ENCODE measurements at places on chromosomes 2 and 18.

- DNase-seq: no peak
Observed at GRCh38 chr2:211829725-211830124, 708.9 kb downstream of the ERBB4 start.

- DNase-seq: no peak
Observed at GRCh38 chr2:166499281-166499680, 5.2 kb upstream of the SCN7A start.

GRCh38 chr2:186273953-186274352 lies 212.1 kb upstream of the ZC3H15 start:
- no peak for DNase-seq

DNA sequence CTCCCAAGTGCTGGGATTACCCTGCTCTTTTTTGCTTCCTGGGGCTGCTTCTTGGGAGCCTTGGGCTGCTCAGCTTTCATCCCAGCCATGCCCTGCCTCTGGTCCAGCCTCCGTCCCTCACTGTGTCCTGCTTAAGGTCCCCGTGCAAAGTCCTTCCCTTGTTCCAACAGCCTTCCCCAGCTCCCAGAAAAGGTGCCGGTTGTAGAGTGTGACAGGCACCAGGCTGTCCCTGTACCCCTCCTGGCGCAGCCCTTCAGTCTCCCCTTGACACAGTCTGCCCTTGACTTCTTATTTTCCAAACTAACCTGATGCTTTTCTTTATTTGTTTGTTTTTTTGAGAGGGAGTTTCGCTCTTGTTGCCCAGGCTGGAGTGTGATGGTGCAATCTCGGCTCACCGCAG lies 20.1 kb upstream of the ALPI start:
- DNase-seq: peak; percentile 24

GRCh38 chr2:156896294-156896693 lies 361.2 kb upstream of the GALNT5 start:
- no peak for DNase-seq

DNA sequence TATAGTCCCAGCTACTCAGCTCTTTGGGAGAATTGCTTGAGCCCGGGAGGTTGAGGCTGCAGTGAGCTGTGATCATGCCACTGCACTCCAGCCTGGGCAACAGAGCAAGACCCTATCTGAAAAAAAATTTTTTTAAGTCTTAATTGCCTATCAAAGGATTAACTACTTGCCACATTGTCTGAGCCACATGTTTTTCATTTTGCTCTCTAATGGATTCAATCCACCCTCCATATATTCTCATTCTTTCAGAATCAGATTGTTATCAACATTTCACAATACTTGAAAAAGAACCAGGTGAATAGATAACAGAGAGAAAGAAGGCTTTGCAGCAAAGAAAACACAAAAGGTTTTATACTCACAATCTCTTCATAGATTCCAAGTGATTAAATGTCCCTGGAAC lies 61.0 kb downstream of the PXDN start:
- DNase-seq: no peak

- no peak for DNase-seq
Observed at GRCh38 chr2:127796389-127796788, 14.6 kb downstream of the WDR33 start.

DNA sequence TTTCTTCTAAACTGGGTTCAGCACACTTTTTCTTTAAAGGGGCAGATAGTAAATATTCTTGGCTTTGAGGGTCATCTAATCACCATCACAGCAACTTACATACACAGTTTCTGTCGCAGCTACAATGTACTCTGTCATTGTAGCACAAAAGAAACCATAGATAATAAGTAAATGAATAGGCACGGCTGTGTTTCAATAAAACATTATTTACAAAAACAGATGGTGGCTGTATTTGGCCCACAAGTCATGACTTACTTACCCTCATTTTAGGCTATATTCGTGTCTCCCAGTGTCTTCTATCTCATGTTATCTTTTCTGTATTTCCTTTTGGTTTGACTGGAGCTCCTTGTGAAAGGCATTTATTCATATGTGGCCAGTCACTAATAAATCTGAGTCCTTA lies 168.3 kb downstream of the MAP2 start:
- no peak for DNase-seq

- DNase-seq: no peak
Observed at GRCh38 chr2:86254576-86255538, 55.6 kb downstream of the MRPL35 start.

- peak; percentile 50 for DNase-seq
Observed at GRCh38 chr18:48345596-48345995, 63.6 kb downstream of the ZBTB7C start.

- no peak for DNase-seq
Observed at GRCh38 chr2:231185886-231186285, 12.5 kb upstream of the ARMC9 start.

DNA sequence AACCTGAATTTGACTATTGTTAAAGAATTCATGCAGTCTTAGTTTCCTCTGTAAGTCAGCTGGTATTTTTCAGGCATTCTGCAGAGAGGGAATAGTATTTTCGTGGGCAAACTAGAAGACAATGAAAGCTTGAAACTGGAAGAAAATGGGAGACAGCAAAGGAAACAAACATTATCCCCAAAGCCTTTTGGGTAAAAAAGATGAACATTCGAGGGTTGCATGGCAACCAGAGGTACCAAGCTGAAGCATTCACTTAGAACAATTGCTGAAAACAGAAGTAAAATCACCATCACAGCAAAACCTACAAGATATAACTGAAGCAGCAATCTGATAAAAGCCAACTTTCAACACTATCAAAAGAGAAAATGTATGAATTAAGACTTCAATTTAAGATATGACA lies 233.7 kb downstream of the SCG2 start:
- DNase-seq: no peak

- no peak for DNase-seq
Observed at GRCh38 chr2:14815201-14815600, 182.7 kb downstream of the LRATD1 start.

- no peak for DNase-seq
Observed at GRCh38 chr2:127410871-127411652, 7.2 kb upstream of the PROC start.
